ENCODE measurements at places on chromosomes 5 and 9. TPM values are rescaled to one million over a fixed set of nuclear protein-coding genes. Genes with fewer than 3 reads are reported as not detected.

Gene TSPAN17
- total RNA-seq: 54.7 TPM

Gene MELK
- total RNA-seq: 71.3 TPM

Gene PDE6A
- 0.13 TPM for total RNA-seq

Gene HAVCR2
- total RNA-seq: 0.39 TPM

Gene CATSPER3
- total RNA-seq: 0.40 TPM

Gene PCDHB16
- 0.06 TPM for total RNA-seq

Gene IFNK
- not detected for total RNA-seq

Gene WDR38
- total RNA-seq: not detected
